ENCODE measurements at places on chromosomes 3 and 15. TPM values are rescaled to one million over a fixed set of nuclear protein-coding genes. Genes with fewer than 3 reads are reported as not detected.
A peak's percentile ranks its signal among the peaks of the same experiment; 100 is the strongest.

PLCB2 gene
- 196 TPM for total RNA-seq

CP gene
- not detected for total RNA-seq

MESP1 gene
- 1.6 TPM for total RNA-seq

IL17RE gene
- total RNA-seq, result 2.7 TPM

NME9 gene
- total RNA-seq, result not detected

CELF6 gene
- total RNA-seq, result 1.0 TPM

CASR gene
- total RNA-seq, result 0.06 TPM

GRCh38 chr3:33918126-33918756 lies 119.8 kb downstream of the PDCD6IP start:
- no peaks in the 10 kb centered on the region for H3K27me3 ChIP-seq
- no peaks in the 10 kb centered on the region for H3K36me3 ChIP-seq
- no peaks in the 10 kb centered on the region for H3K4me1 ChIP-seq
- DNase-seq, result no peak

GRCh38 chr3:38648659-38649499 lies 608 bp downstream of the SCN5A start:
- peak overlapping the region; percentile 63 for H3K4me3 ChIP-seq
- peaks cover 18% of the 10 kb centered on the region for H3K27me3 ChIP-seq
- no peaks in the 10 kb centered on the region for H3K36me3 ChIP-seq
- no peak overlapping the region for H3K27ac ChIP-seq
- no peak for DNase-seq

DNA sequence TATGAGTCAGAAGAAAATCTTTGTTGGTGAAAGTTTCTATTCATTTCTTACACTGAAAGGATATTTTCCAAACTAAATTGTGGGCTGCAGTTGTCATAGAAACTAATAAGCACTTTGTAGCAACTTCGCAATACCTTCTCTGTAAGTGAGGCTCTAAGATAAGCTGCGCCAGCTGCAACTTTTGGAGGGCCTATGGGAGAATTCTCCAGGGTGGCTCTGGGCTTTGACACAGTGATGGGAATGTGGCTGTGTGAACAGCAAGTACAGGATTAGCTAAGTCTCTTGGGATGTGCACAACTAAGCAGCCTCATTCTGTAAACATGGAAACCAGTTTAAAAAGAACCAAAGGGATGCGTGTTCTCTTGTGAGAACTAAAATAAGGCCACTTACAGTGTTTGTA lies 124.6 kb upstream of the SGO1 start:
- DNase-seq, result no peak
- H3K27me3 ChIP-seq, result no peaks in the 10 kb centered on the region
- H3K4me1 ChIP-seq, result no peaks in the 10 kb centered on the region
- no peaks in the 10 kb centered on the region for H3K36me3 ChIP-seq
- H3K4me3 ChIP-seq, result no peak overlapping the region

DNA sequence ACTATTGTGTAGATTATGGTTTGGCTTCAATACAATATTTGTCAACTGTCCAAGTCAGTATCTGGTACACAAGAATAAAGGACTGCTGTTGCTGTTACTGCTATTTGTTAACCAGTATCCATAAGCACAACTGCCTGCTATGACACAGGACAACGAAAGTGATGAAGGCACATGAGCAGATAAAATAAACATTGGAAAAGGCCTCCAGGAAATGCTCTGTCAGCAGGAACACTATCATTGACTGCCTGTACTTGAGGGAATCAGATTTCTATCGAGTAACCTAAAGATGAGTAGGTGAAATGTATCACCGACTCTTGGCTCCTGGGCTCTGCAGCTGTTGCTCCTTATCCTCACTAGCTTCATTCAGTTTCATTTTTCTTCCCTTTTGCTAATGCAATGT lies 56.5 kb downstream of the FMN1 start:
- no peak overlapping the region for H3K27ac ChIP-seq
- H3K27me3 ChIP-seq, result peaks cover 7% of the 10 kb centered on the region
- no peaks in the 10 kb centered on the region for H3K4me1 ChIP-seq
- no peak overlapping the region for H3K4me3 ChIP-seq
- DNase-seq, result no peak

GRCh38 chr3:113743006-113743630 lies 2.9 kb downstream of the NAA50 start:
- no peak for DNase-seq
- H3K4me3 ChIP-seq, result peak overlapping the region; percentile 93
- H3K27ac ChIP-seq, result peak overlapping the region; percentile 48
- peaks cover 52% of the 10 kb centered on the region for H3K4me1 ChIP-seq

GRCh38 chr15:39926526-39926925 lies 6.5 kb upstream of the GPR176 start:
- no peak overlapping the region for H3K4me3 ChIP-seq
- no peak overlapping the region for H3K27ac ChIP-seq
- no peak for DNase-seq
- peaks cover under 1% of the 10 kb centered on the region for H3K36me3 ChIP-seq

- H3K4me1 ChIP-seq, result no peaks in the 10 kb centered on the region
- DNase-seq, result no peak
- H3K36me3 ChIP-seq, result no peaks in the 10 kb centered on the region
- no peak overlapping the region for H3K4me3 ChIP-seq
- H3K27ac ChIP-seq, result no peak overlapping the region
Observed at GRCh38 chr15:66036859-66037258, 167.6 kb downstream of the RAB11A start.

GRCh38 chr15:51051776-51052175 lies 42.9 kb downstream of the TNFAIP8L3 start:
- H3K36me3 ChIP-seq, result no peaks in the 10 kb centered on the region
- H3K4me3 ChIP-seq, result no peak overlapping the region
- no peak overlapping the region for H3K27ac ChIP-seq
- DNase-seq, result no peak

- H3K4me3 ChIP-seq, result no peak overlapping the region
- peaks cover 2% of the 10 kb centered on the region for H3K27me3 ChIP-seq
- peaks cover 4% of the 10 kb centered on the region for H3K4me1 ChIP-seq
- H3K27ac ChIP-seq, result no peak overlapping the region
- DNase-seq, result no peak
- no peaks in the 10 kb centered on the region for H3K36me3 ChIP-seq
Observed at GRCh38 chr3:196142202-196142956, 60.5 kb upstream of the TFRC start.

- H3K36me3 ChIP-seq, result no peaks in the 10 kb centered on the region
- no peak overlapping the region for H3K4me3 ChIP-seq
- no peaks in the 10 kb centered on the region for H3K27me3 ChIP-seq
- no peaks in the 10 kb centered on the region for H3K4me1 ChIP-seq
- H3K27ac ChIP-seq, result no peak overlapping the region
Observed at GRCh38 chr3:151750181-151750580, 16.5 kb downstream of the AADACL2 start.

GRCh38 chr15:42166225-42166940 lies 9.9 kb upstream of the PLA2G4F start:
- DNase-seq, result no peak
- no peak overlapping the region for H3K4me3 ChIP-seq
- peaks cover 12% of the 10 kb centered on the region for H3K4me1 ChIP-seq
- H3K27me3 ChIP-seq, result no peaks in the 10 kb centered on the region
- H3K27ac ChIP-seq, result no peak overlapping the region

GRCh38 chr3:41188306-41188705 lies 11.0 kb upstream of the CTNNB1 start:
- H3K27ac ChIP-seq, result no peak overlapping the region
- no peak for DNase-seq
- peaks cover 18% of the 10 kb centered on the region for H3K4me1 ChIP-seq
- H3K27me3 ChIP-seq, result peaks cover 25% of the 10 kb centered on the region
- H3K36me3 ChIP-seq, result no peaks in the 10 kb centered on the region

DNA sequence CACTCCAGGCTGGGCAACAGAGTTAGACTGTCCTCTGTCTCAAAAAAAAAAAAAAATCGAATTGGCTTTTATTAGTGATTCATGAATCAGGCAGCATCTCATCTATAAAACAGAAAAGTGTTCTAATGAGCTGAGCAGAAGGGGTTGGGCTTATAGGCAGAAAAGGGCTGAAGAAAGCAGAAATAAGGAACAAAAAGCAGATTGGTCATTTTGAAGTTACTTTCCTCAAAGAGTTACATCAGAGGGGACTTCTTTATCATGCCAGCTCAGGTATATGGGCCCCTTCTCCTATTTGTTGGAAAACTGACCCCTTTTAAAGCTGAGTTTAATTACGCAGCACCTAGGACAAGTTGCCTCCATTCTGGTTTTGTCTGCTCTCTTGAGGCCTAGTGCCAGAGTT lies 722 bp upstream of the POGLUT1 start:
- H3K36me3 ChIP-seq, result peaks cover 20% of the 10 kb centered on the region
- H3K27me3 ChIP-seq, result no peaks in the 10 kb centered on the region
- H3K4me3 ChIP-seq, result peak overlapping the region; percentile 95
- DNase-seq, result no peak
- H3K4me1 ChIP-seq, result peaks cover 40% of the 10 kb centered on the region

DNA sequence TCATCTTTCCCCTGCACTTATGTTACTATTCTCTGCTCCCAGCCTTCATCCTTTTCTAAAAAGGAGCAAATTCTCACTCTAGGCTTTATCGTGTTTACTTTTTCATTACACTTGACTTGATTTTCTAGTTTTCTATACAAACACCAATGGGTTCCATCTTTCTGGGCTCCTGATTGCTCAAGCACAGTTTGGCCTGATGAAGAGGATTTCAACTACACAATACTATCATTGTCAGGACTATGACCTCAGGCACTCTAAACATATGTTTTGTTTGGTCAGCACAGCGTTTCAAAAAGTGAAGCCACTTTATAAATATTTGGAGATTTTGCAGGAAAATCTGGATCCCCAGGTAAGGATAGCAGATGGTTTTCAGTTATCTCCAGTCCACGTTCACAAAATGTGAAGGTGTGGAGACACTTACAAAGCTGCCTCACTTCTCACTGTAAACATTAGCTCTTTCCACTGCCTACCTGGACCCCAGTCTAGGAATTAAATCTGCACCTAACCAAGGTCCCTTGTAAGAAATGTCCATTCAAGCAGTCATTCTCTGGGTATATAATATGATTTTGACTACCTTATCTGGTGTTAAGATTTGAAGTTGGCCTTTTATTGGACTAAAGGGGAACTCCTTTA lies 86.2 kb downstream of the TGFBR2 start:
- peak overlapping the region; percentile 10 for H3K27ac ChIP-seq
- no peak for DNase-seq
- H3K4me1 ChIP-seq, result peaks cover 61% of the 10 kb centered on the region
- H3K4me3 ChIP-seq, result no peak overlapping the region

DNA sequence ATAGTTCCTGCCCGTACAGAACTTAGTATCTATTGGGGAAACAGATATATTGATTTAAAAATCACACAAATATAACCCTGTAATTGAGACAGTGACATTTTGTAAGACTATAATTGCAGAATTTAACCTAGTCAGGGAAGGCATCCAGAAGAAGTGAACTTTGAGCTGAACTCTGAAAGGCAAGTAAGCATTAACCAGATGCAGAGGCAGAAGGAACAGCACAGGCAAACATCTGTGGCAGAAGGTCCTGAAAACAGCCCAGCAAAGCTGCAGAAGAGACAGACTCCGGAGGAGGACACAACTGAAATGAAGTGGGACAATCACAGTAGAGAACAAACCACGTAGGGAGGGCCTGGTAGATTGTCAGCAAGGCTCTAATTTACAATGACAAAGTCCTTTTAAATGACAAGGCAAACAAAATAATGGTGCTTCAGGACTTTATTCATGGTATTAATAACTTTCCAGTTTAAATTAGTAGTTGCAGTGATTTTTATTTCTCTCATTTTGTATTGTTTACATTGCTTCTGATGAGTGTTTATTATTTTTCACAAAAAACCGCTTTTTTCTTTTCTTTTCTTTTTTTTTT lies 14.5 kb downstream of the BCL2A1 start:
- peaks cover 8% of the 10 kb centered on the region for H3K36me3 ChIP-seq
- H3K4me1 ChIP-seq, result peaks cover 24% of the 10 kb centered on the region
- no peak overlapping the region for H3K27ac ChIP-seq
- DNase-seq, result no peak

GRCh38 chr15:75538376-75538775 lies 40.7 kb downstream of the PTPN9 start:
- no peaks in the 10 kb centered on the region for H3K27me3 ChIP-seq
- no peak overlapping the region for H3K27ac ChIP-seq
- peaks cover 12% of the 10 kb centered on the region for H3K36me3 ChIP-seq

- H3K36me3 ChIP-seq, result peaks cover 30% of the 10 kb centered on the region
Observed at GRCh38 chr3:197959891-197960693, at the start of gene LMLN. TSS of gene LMLN (plus strand) at chr3:197960217. CDS start at chr3:197960246, 29 bp downstream.

DNA sequence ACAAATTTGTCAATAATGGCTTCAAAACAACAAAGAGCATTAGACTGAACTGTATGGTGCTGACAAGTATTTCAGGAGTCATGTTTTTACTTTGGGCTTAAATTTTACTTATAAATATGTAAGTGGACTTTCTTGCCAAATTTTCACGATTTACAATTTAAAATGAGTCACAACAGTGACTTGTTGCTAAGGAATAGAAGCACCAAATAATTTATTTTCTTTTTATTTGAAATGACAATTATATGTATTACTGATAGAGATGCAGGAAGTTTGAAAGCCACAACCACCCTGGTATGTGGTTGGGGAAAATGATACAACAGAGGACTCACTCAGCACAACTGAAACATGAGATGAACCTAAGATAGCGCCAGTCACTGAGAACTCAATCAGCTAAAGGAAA lies 90.3 kb downstream of the FMN1 start:
- peaks cover 13% of the 10 kb centered on the region for H3K4me1 ChIP-seq
- DNase-seq, result peak; percentile 49
- peaks cover 11% of the 10 kb centered on the region for H3K27me3 ChIP-seq
- no peak overlapping the region for H3K4me3 ChIP-seq

DNA sequence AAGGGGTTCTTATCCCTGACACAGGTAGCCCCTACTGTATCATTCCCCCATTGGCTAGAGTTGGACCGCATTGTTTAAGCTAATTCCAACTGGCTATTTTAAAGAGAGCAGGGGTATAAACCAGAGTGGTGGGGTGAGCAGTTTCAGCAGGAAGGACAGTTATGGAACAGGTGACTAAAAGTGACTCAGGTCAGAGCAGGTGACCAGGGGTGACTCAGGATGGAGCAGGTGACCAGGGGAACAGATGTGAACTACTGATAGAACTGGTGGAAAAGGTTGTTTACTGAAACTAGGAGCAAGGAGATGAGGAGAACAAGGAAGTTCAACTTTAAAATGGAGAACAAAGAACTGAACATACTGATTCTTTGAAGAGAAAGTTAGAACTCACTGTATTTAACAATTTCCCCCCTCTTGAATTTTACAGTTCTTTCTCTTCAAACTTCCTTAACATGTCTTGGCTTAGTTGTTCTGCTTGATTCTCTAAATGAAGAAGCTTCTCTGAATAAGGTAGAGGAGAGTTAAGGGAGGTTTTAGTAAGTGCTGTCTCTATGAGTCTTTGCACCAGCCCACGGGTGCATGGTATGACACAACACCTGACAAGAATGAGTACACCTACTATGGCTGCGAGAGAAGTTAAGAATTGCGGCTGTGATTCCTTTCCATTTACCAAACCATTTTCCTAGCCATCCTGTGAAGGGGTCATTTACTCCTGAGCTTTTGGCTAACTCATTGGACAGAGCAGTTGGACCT lies 83.4 kb upstream of the WNT7A start:
- no peaks in the 10 kb centered on the region for H3K36me3 ChIP-seq
- H3K27me3 ChIP-seq, result peaks cover 13% of the 10 kb centered on the region
- H3K27ac ChIP-seq, result no peak overlapping the region
- no peak for DNase-seq
